ENCODE measurements at places on chromosomes 4 and X. TPM values are rescaled to one million over a fixed set of nuclear protein-coding genes. Genes with fewer than 3 reads are reported as not detected.

- no peak for DNase-seq
- H3K4me1 ChIP-seq, result no peaks in the 10 kb centered on the region
- H3K27ac ChIP-seq, result no peak within 1 kb of the TSS
Measured at GRCh38 chr4:154491341-154492271, at the start of gene DCHS2. Gene DCHS2, minus strand, starts transcription at chr4:154491799. Its CDS starts 444 bp downstream, at chr4:154491355.

Gene HNRNPDL
- 318 TPM for total RNA-seq

- peak; percentile 21 for DNase-seq
- no peaks in the 10 kb centered on the region for H3K27me3 ChIP-seq
- H3K4me1 ChIP-seq, result no peaks in the 10 kb centered on the region
Measured at GRCh38 chr4:67198727-67199126, 346.6 kb downstream of the CENPC start.

DNA sequence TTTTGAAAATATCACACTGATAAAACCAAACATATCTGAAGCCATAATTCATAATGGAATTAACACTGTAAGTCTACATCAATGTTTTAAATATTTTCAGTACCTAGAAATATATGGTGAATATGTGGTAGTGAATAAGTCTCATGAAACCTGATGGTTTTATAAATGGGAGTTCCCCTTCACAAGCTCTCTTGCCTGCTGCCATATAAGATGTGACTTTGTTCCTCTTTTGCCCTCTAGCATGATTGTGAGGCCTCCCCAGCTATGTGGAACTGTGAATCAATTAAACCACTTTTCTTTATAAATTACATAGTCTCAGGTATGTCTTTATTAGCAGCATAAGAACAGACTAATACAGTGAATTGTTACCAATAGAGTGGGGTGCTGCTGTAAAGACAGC lies 536.8 kb upstream of the GALNT7 start:
- H3K4me1 ChIP-seq, result no peaks in the 10 kb centered on the region
- H3K4me3 ChIP-seq, result no peak overlapping the region
- no peak overlapping the region for H3K27ac ChIP-seq
- H3K27me3 ChIP-seq, result no peaks in the 10 kb centered on the region
- no peaks in the 10 kb centered on the region for H3K36me3 ChIP-seq

DNA sequence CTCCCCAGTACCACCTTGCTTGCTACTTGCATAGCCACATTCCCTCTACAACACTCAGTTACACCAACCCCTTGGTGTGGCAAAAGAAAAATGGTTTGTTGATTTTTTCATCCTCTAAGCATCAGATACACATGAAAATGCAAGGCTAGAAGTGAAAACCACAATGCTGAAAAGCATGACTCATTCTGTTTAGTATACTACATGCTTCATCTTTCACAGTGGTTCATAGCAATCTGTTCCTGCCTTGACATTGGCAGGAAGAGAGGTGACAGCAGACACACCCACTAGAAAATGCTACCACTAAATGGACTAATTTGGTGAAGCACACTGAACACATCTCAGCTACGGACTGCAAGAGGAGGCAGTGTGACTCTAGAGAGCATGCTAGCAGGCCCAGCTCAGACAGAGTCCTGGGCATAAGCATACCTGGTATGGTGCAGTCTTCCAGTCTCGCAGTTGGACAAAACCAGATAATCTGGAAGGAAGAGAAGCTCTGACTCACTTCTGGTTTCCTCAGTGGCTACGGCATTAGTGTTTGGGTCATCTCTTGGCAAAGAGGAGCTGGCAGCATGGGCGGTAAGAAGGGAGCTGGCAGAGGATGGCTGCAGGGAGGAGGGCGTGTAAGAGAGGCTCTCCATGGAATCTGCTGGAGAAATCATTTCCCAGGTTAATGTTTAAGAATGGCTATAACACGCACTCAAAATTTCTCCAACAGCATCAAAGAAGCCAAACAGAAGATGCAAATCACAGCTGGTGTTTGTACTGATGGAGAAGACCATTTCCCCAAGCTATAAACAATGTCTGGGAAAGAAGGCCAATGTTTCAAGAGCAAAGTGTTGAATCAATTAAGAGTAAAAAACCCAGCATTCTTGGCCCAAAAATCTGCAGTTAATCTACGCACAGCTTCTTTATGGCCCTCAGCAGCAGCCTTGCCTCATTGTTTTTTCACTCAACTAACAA lies 37.8 kb downstream of the GAB3 start:
- H3K4me1 ChIP-seq, result peaks cover 25% of the 10 kb centered on the region
- no peaks in the 10 kb centered on the region for H3K36me3 ChIP-seq
- no peaks in the 10 kb centered on the region for H3K27me3 ChIP-seq
- no peak overlapping the region for H3K27ac ChIP-seq
- H3K4me3 ChIP-seq, result no peak overlapping the region

Gene GATA1
- total RNA-seq, result not detected

Gene CYP4V2
- total RNA-seq, result 4.3 TPM

- 0 out of 2 replicates have a peak, but pooled peaks cover 3% of the 10 kb centered on the region for H3K4me1 ChIP-seq
- H3K4me3 ChIP-seq, result no peak overlapping the region
- no peak for DNase-seq
- no peaks in the 10 kb centered on the region for H3K27me3 ChIP-seq
- H3K27ac ChIP-seq, result no peak overlapping the region
Measured at GRCh38 chrX:23745786-23746185, 2.7 kb upstream of the ACOT9 start.

DNA sequence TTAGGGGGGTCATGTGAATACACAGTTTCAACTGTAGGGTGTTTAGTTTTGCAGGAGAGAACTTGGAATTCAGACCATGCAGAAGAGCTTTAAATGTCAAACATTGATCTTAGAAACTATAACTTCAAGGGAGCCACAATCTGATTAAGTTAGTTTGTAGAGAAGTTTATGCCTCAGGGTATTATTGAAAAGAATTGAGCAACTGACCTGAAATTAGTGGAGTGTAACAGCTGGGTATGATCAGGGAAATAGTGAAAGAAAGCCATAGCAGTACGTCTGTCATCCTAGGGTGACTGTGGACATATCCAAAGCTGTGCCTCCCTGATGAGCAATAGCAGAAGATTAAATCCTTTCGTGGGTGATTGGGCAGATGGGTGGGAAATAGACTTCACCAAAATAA lies 63.8 kb downstream of the FAM47B start:
- no peaks in the 10 kb centered on the region for H3K27me3 ChIP-seq
- no peaks in the 10 kb centered on the region for H3K36me3 ChIP-seq
- H3K4me3 ChIP-seq, result no peak overlapping the region
- DNase-seq, result no peak
- H3K4me1 ChIP-seq, result no peaks in the 10 kb centered on the region
- H3K27ac ChIP-seq, result no peak overlapping the region

Gene ARL9
- total RNA-seq, result 2.5 TPM

DNA sequence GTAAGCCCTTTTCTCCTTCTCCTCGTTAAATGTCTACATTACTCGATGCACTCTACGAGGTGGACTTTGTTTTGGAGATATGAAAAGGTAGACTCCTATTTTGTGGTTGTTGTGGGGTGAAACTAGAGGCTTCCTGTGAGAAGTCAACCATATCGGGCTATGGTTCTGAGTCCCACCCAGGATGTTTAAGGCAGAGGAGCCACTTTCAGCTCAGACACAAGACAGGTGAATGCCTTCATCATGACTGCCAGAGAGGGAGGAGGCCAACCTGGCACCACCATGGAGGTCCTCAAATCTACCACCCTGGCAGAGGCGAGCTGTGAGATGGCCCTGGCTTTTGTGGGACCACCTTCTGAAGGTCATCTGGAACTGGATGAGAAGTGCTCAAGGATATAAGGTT lies 154.4 kb upstream of the KLF3 start:
- no peaks in the 10 kb centered on the region for H3K36me3 ChIP-seq
- H3K27me3 ChIP-seq, result no peaks in the 10 kb centered on the region
- no peak overlapping the region for H3K4me3 ChIP-seq
- H3K27ac ChIP-seq, result no peak overlapping the region

Gene ZNF157
- total RNA-seq, result not detected

- H3K27ac ChIP-seq, result no peak overlapping the region
- H3K4me3 ChIP-seq, result no peak overlapping the region
- DNase-seq, result no peak
- no peaks in the 10 kb centered on the region for H3K4me1 ChIP-seq
Measured at GRCh38 chrX:11770320-11770719, 12.3 kb downstream of the MSL3 start.

GRCh38 chrX:65591206-65591605 lies 56.6 kb upstream of the LAS1L start:
- DNase-seq, result no peak
- no peaks in the 10 kb centered on the region for H3K36me3 ChIP-seq
- no peak overlapping the region for H3K27ac ChIP-seq

GRCh38 chr4:83618991-83619645 lies 83.2 kb downstream of the GPAT3 start:
- no peaks in the 10 kb centered on the region for H3K36me3 ChIP-seq
- peaks cover 19% of the 10 kb centered on the region for H3K4me1 ChIP-seq
- peak overlapping the region; percentile 48 for H3K27ac ChIP-seq
- H3K27me3 ChIP-seq, result no peaks in the 10 kb centered on the region
- peak; percentile 43 for DNase-seq
- H3K4me3 ChIP-seq, result no peak overlapping the region

GRCh38 chrX:72624194-72624593 lies 51.6 kb upstream of the HDAC8 start:
- no peak overlapping the region for H3K27ac ChIP-seq
- H3K4me1 ChIP-seq, result peaks cover 27% of the 10 kb centered on the region
- DNase-seq, result no peak
- H3K4me3 ChIP-seq, result no peak overlapping the region
- no peaks in the 10 kb centered on the region for H3K27me3 ChIP-seq
